ENCODE measurements at places on chromosomes 2 and 18.

GRCh38 chr2:10256515-10257031 lies 46.1 kb upstream of the HPCAL1 start:
- DNase-seq = no peak

DNA sequence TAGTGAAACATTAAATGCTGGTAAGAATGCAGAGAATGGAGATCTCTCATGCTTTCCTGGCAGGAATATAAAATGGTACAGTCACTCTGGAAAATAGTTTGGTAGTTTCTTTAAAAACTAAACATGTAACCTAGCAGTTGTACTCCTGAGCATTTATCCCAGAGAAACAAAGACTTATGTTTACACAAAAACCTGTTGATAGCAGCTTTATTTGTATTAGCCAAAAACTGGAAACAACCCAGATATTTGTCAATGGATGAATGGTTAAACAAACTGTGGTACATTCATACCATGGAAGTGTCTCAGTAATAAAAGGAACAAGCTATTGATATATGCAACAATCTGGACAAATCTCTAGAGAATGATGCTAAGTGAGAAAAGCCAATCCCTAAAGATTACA lies 81.7 kb upstream of the CTAGE1 start:
- peak; percentile 73 for DNase-seq

- DNase-seq = no peak
Measured at GRCh38 chr2:185608799-185609198, 129.8 kb upstream of the FSIP2 start.

DNA sequence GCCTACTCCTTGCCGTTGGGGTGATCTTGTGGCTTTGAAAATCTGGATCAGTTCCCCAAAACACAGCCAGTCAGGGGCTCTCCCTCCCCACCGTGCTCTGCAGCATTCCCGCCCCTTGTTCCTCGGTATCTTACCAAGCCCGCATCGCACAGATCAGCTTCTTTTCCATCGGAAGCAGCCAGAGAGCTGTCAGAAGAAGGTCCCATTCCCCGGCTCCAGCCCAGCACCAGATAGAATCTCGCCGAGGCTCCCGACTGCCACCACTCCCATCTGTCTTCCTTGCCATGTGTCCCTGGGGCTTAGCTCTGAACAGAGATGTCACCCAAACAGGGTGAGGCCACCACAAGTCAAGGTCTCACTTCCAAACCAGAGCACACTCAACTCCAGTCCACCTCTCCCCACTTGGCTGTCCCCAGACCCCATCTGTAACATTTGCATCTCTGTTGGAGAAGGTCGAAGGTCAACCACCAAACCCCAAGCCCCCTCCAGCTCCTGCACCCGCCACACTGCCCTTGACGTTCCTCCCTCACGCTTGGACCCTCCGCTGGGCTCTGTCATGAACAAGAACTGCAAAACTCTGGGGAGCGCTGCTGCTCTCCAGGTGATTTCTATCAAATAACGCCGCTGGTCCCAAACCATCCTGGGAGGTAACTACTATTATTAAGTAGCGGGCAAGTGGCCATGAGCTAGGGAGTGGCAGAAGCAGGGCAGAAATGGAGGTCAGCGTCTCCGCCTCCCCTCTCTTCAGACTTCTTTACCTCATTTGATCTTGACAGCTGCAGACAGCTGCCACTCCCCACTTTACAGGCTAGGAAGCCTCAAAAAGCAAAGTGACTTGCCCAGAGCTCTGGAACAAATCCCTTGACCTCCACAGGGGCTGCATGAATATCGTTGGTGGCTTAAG lies 70.0 kb upstream of the TAF1B start:
- no peak for DNase-seq

- DNase-seq = no peak
Measured at GRCh38 chr2:161415987-161416707, at the start of gene TBR1. TSS of gene TBR1 (plus strand) at chr2:161416297. CDS start at chr2:161416411, 114 bp downstream.

DNA sequence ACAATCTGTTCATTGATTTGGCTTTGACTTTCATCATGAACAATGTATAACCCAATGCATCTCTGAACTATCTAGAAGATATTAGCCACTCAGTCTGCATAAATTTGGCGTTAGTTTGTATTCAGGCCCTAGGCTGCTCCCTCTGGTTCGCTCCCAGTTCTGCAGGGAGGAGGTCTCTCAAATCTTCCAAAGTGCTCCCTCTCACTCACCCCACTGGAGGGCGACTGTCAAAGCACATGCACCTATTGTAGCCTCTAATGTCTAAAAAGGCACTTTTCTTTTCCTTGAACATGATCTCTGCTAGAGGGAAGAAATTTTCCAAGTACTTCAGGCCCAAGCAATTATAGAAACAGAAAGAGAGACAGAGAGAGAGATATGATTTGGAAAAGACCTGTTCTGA lies 291.5 kb downstream of the TDRD15 start:
- DNase-seq = peak; percentile 31
